Urothelium cell line (cell line): ENCODE measurements at places on chromosomes 6 and 20.

DNA sequence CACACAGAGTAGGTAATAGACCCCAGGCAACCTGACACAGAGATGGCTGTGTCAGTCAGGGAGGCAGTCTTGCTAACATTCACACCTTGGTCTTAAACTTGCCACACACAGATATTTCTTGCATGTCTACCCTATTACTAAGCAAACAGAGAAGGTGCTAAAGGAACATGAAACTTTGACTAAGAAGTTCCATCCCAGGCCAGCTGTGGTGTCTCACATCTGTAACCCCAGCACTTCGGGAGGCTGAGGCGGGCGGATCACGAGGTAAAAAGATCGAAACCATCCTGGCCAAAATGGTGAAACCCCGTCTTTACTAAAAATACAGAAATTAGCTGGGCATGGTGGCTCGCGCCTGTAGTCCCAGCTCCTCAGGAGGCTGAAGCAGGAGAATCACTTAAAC, 222.4 kb upstream of the JARID2 start:
- no peak for DNase-seq

DNA sequence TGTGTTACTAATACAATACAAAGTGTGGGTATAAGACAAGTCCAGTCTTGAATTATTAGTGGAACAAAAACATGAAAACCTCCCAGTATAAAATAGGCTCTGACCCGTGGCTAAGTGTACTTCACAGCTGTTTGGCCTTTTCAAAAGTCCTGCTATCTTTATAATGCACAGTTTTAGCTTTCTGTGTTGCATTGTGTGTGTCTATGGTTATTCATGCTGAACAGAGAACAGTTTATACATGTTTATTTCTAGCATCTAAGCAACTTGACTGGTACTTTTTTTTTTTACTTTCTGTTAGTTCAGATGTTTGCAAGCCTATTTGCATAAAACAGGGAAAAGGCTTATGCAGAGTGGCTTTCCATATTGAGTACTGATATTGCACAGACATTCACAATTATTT, 119.2 kb upstream of the CCN2 start:
- no peak for DNase-seq

DNA sequence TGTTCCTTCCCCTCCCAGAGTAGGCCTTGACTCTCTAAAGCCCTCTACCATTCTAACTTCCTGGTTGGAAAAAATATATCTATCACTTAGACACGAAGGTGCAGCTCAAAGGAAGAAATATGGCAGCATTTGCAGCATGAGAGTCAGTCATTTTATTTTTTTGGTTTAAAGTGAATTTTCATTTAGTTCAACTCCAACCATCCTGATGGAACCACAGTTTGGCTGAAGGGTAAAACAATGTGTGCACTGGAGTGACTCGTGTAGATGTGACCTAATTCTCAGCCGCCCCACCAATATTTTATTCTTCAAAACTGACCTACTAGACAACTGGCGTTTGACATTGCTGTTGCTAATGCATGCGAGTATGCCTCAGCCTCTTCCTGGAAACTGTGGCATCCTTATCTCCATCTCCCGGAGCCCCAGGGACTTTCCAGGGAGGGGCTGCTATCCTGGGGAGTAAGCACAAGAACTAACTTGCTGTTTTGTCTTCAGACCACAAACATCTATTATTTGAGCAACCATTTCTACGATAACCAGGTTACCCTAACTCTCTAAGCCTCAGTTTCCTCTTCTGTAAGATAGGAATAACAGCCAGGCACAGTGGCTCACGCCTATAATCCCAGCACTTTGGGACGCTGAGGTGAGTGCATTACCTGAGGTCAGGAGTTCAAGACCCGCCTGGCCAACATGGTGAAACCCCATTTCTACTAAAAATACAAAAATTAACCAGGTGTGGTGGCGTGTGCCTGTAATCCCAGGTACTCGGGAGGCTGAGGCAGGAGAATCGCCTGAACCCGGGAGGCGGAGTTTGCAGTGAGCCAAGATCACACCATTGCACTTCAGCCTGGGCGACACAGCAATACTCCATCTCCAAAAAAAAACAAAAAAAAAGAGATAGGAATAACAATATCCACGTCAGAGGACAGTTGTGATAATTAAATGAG, 148.7 kb upstream of the JARID2 start:
- no peak for DNase-seq

DNA sequence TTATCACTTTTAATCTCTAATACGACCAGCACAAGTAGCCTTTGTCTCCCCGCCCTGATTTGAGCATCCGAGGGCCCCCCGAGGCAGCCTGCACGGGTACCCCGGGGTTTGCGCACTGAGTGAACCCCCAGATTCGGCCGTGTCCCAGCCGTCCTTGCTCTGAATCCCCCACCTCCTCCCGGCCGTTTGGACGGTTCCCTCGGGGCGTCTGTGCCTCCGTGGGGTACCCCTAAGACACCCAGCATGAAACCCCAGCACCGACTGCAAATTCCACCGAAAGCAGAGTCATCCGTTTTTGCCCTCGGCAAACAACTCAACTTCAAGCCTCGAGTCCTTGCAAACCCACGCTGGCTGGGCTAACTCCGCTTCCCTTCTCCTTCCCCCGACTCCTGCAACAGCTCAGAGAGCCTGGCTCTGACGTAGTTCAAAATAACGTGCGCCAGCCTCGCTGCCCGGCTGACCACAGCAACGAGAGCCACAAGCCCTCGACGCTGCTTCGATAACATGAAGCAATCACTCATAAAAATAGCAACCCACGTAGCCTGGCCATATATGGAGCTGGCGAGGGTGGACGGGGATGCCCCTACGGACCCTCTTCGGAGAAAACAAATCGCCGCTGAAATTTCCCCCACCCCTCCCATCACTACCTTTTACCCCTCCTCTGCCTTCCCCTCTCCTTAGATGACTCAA, 764 bp upstream of the SNAP25 start:
- DNase-seq = peak; percentile 80

- no peak for DNase-seq
Observed at GRCh38 chr6:25363427-25363826, 84.3 kb downstream of the CARMIL1 start.

- no peak for DNase-seq
Observed at GRCh38 chr20:1524004-1524403, 32.8 kb upstream of the SIRPB2 start.
